NCI-H526 (cell line): ENCODE measurements at places on chromosomes 3 and 15.

GRCh38 chr3:46660543-46661523, 32.6 kb downstream of the ALS2CL start:
- peak; percentile 42 for DNase-seq

GRCh38 chr15:72604794-72605193, 49.7 kb upstream of the GOLGA6B start:
- no peak for DNase-seq

DNA sequence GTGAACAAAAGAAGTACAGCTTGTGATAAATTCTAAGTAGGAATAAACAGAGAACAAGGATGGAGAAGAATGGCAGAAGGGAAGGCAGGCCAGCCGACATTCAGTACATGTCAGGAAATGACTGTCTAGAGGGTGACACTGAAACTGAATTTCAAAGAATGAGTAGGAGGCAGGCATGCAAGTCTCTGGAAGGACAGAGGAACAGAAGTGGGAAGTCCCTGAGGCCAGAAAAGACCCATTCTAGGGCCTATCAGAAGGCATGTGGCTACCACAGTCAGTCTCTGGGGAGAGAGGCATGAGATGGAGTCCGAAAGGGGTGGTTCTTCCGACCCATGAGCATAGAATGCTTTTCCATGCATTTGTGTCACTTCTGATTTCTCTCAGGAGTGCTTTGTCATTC, 243.5 kb upstream of the UBE2E2 start:
- no peak for DNase-seq

GRCh38 chr3:139201446-139202225, 142.2 kb upstream of the MRPS22 start:
- DNase-seq: no peak

- no peak for DNase-seq
Measured at GRCh38 chr3:152942366-152942765, 107.4 kb downstream of the P2RY1 start.

- DNase-seq: no peak
Measured at GRCh38 chr3:178109691-178110090, 426.5 kb upstream of the KCNMB2 start.

- no peak for DNase-seq
Measured at GRCh38 chr3:60504827-60505457, 746.3 kb downstream of the FHIT start.

GRCh38 chr15:96349034-96349856, 18.7 kb downstream of the NR2F2 start:
- DNase-seq: no peak

DNA sequence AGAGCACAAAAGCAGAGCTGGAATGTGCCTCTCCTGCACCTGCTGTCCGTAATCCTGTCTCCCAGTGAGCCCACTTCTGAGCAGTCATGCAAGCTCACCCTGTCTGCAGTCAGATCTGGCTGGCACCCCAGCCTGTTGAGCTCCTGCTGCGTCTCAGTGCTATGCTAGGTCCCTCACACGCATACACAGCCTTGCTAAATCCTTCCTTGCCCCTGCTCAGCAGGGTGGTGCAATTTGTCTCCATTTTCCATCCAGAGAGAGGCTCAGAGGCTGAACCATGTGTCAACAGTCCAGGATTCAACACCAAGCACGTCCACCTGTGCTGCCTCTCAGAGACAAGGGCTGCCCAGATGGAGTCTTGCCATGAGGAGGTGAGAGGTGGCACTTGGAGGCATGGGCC, 11.0 kb downstream of the POMGNT2 start:
- no peak for DNase-seq

DNA sequence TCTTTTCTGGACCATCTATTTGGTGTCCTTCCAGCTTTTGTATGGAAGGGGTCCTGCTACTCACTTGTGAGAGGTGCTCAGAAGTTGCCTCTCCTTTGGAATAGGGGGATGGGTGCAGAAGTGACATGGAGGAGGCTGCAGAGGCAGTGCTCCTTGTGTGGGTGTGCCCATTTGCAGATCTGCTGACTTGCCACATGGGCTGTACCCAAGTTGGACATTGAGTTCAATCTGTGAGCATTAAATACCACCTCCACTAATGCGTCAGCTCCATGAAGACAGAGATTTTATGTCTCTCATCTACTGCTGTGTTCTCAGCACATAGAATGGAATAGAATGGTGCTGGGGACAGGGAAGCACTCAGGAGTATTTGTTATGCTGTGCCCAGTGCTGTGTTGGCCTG, 76.2 kb downstream of the RGMA start:
- no peak for DNase-seq

DNA sequence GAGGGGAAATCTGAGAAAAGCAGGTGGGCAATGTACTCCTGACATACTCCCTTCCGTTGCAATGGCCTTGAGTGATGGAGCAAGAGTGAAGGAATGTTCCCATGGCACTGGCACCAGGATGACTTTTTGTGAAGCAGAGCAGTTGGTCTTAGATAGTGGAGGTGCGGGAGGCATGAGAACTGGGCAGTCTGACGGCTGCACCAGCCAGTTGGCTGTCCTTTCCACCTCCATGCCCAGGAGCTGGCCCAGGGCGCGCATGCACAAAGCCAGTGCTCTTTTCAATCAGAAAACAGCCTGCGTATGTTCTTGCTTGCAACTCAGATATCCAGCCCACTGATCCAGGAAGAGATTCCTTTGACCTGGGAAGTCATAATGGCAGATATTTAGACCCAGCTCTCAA, 136.8 kb downstream of the PGPEP1L start:
- DNase-seq: no peak

DNA sequence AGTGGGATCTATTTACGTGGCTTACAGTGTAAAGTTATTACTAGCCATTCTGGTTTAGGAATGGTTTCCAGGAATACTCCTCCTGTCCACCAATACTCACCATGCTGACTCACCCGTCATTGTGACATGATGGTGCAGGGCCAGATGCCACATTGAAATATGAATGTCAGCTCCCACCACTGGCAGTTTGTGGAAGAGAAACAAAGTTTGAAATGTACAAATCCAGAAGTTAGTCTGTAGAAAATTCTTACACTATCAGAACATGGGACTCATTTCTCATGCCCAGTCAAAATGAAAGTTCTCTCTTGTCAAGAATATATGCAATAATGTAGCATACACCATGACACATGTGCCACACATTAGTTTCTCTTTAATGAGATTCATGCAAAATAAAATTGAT, 14.4 kb upstream of the TSPAN3 start:
- DNase-seq: no peak

DNA sequence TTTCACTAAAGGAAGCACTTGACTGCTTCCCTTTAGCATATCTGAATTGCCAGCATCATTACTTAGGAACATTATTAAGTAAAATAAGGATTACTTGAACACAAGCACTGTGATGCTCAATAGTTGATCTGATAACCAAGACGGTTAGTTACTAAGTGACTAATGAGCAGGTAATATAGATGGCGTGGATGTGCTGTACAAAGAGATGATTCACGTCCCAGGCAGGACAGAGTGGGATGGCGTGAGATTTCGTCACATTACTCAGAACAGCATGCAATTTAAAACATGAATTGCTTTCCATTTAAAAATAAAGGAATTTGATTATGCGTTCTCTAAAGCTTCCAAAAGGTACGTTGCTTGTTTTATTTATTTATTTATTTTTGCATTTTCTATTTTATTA, 240.0 kb upstream of the ARHGEF26 start:
- no peak for DNase-seq

DNA sequence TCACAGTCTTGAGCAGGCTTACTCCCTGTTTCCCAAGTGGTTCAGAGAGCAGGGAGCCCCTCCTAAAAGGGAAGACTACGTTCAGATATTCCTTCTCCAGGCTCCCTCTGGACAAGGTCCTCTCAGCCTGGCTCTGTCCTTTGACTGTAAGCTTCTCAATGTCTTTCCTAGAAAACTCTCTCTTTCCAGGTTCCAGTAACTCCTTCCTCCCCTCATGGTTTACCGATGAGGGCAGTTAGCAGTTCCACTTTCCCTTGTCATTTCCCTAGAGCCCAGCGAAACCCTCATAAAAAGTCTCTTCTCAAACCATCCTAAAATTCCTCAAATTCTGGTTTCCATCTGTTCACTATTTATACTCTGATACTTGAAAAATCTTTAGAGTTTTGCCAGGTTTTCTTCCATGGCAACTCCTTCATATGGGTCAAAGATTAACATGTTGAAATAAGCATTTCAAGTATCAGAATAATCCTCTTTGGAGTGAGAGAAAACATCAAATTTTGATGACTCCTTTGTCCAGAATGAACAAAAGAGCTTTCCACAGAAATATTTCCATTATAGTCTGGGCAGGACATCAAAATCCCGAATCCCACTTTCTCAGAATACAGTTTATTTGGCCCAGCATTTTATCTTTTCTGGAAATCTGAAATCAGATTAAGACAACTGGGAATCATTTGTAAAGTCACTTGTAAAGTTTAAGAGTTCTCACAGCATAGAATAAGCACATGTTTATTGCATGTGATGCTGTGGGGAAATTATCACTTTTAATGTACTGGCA, 599.4 kb downstream of the UNC13C start:
- no peak for DNase-seq

- peak; percentile 54 for DNase-seq
Measured at GRCh38 chr3:53890726-53891475, 758 bp downstream of the SELENOK start.

- DNase-seq: no peak
Measured at GRCh38 chr3:187497052-187497451, 128.9 kb downstream of the RTP4 start.

DNA sequence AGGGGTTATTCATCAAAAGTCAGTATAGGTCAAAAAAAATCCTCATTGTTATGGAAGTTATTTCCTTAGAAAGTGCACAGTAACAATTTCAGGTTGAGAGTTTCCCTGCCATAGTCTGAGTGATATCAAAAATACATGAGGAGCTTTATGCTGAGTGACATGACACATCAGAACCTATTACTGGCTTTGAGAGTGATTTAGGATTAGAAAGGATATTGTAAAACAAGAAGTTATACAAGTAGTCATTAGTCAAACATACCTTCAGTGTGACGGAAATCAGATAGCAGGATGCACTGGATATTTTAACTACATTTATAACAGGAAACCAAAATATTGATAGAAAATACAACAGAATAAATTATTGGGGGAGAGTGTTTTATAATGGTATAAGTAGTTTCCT, 471.1 kb downstream of the VGLL3 start:
- DNase-seq: no peak

DNA sequence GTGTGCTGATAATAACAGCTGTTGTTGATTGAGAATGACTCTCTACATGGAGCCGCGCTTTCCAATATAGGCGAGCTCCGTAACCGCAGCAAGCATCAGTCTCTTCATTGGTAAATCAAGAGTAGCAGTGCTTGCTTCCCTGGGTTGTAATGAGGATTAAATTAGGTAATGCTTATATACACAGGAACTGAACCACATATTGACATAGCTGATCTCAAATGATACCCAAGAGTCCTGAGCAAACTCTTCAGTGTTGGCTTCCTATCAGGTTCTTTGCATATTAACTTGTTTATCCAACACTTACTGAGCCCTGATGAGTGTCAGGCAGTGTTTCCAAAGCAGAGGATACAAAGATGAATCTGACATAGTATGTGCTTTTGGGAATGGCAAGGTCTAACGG, 46.4 kb upstream of the SLCO3A1 start:
- DNase-seq: no peak

- DNase-seq: no peak
Measured at GRCh38 chr3:39294446-39295183, 14.8 kb upstream of the CX3CR1 start.

DNA sequence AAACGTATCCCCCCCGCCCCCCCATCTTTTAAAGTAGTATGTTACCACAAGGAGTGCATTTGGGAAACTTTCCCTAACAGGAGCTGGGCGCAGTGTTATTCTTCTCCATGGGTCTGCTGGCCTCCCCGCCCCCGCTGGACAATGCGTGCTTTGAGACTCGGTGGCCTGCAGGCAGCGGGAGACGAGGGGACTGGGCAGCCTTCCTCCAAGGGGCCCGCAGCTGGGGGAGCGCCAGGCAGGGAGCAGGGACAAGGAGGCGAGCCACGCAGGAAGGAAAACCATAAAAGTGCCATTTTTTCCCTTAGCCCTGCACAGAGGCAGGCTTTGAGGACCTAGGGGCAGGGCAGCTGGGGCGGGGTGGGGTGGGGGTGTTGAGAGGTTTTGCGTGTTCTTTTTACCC, 14.1 kb downstream of the SOX2 start:
- DNase-seq: no peak

- DNase-seq: no peak
Measured at GRCh38 chr3:151195826-151196225, 7.2 kb downstream of the GPR171 start.

- no peak for DNase-seq
Measured at GRCh38 chr3:166788936-166789335, 591.2 kb downstream of the ZBBX start.

DNA sequence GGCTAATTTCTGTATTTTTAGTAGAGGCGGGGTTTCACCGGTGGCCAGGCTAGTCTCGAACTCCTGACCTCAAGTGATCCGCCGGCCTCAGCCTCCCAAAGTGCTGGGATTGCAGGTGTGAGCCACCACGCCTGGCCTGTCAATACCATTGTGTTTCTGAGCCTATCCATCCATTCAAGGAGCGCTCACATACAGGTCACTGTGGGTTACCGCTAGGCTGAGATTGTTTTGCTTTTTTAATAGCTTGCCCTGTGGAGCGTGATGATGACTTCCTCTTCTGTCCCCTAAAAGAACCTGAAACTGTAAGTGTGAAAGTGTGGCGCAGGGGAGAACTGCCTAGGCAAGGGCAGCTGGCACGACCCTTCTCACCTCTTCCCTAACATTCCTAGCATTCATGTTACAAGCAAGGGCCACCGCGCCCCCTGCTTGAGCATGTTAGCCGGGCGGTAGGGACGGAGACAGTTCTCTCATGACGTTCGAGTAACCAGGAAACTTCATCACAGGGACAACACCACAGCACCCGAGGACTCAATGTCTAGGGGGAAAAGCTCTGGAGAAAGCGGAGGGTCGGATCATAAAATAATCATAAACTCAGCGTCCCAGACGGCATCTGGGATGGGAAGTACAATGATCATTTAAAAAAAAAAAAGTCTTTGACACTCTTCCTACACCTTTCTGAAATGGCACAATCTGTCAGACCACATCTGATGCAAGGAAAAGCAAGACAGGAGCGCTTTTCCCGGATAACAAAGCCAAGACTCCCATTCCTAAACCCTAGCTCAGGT, 790 bp downstream of the LAMP3 start:
- peak; percentile 51 for DNase-seq

DNA sequence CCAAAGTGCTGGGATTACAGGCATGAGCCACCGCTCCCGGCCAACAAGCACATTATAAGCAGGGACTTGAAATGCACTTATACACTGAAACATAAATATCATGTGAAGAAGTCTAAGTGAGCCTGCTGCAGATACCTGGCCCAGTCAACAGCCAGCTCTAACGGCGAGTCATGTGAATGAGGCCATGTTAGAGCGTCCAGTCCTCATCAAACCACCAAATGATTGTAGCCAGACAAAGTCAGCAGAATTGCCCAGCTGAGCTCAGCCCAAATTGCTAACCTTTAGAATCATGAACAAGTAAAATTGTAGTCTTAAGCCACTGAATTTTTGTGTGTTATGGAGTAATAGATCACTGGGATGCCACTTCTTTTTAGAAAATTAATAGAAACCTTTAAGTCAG, 37.8 kb upstream of the UACA start:
- DNase-seq: no peak
